MM.1S (cell line): ENCODE measurements at places on chromosomes 12 and 14.

DNA sequence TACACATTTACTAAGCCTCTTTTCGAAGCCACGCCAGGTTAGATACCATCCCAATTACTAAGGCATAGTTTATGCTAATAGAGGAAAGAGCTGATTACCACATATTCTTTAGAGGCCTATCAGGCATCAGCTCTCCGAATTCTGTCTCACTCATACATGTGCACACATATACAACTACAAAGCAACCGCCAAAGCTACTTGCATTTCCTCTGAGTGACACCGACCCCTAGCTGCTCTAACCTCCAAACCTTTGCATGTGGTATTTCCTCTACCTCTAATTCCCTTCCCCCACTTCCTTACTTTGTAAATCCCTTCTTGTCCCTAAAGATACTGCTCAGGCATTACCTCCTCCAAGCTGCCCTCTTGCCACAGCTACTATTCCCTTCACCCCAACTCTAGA, 107.2 kb downstream of the DUSP6 start:
- peak overlapping the region; percentile 88 for H3K27ac ChIP-seq
- no peaks in the 10 kb centered on the region for H3K27me3 ChIP-seq
- DNase-seq: peak; percentile 80
- H3K4me3 ChIP-seq: peak overlapping the region; percentile 30; the same call in 1 of the 2 replicates
- H3K36me3 ChIP-seq: no peaks in the 10 kb centered on the region
- peaks cover 29% of the 10 kb centered on the region for H3K4me1 ChIP-seq

- no peaks in the 10 kb centered on the region for H3K36me3 ChIP-seq
- DNase-seq: no peak
- H3K27ac ChIP-seq: no peak overlapping the region
- H3K4me3 ChIP-seq: no peak overlapping the region
- no peaks in the 10 kb centered on the region for H3K4me1 ChIP-seq
- no peaks in the 10 kb centered on the region for H3K27me3 ChIP-seq
These were observed 218.3 kb downstream of the FOXN3 start for GRCh38 chr14:89198544-89199329.

DNA sequence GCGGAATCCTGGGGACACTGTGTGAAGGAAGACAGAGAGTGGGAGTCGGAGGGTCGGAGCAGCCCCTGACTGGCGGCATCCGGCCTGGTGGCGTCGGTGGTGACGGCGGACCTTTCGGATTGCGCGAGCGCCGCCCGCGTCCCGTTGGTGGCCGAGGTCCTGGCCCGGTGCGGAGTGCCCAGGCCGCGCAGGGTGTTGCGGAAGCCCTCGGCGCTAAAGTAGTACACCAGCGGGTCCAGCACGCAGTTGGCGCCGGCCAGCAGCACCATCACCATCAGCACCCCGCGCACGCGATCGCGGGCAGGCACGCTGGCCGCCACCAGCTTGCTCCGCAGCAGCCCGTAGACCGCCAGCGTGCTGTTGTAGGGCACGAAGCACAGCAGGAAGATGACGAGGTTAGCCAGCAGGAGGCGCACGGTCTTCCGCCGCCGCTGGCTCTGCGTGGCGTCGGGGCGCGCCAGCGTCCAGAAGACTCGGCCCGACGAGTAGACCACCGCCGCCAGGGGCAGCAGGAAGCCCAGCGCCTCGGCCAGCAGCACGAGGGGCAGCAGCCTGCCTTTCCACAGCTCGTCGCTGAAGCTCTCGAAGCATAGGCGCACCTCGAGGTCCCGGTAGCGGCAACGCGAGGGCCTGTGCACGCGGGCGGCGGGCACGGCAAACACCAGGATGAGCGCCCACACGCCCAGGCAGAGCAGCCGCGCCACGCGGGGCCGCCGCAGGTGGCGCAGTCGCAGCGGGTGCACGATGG, 13.1 kb upstream of the CHD4 start:
- H3K36me3 ChIP-seq: no peaks in the 10 kb centered on the region
- DNase-seq: no peak
- H3K27me3 ChIP-seq: no peaks in the 10 kb centered on the region
- no peak overlapping the region for H3K4me3 ChIP-seq

DNA sequence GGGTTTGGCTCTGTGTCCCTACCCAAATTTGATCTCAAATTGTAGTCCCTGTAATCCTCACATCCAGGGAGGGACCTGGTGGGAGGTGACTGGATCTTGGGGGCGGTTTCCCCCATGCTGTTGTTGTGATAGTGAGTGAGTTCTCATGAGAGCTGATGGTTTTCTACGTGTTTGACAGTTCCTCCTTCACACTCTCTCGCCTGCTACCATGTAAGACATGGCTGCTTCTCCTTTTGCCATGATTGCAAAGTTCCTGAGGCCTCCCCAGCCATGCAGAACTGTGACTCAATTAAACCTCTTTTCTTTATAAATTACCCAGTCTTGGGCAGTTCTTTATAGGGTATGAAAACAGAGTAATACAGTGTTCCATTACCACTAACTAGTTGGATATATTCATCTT, 10.3 kb upstream of the LRRC23 start:
- peaks cover 11% of the 10 kb centered on the region for H3K4me1 ChIP-seq
- H3K27me3 ChIP-seq: no peaks in the 10 kb centered on the region
- no peak for DNase-seq
- H3K36me3 ChIP-seq: no peaks in the 10 kb centered on the region
- H3K4me3 ChIP-seq: no peak overlapping the region

DNA sequence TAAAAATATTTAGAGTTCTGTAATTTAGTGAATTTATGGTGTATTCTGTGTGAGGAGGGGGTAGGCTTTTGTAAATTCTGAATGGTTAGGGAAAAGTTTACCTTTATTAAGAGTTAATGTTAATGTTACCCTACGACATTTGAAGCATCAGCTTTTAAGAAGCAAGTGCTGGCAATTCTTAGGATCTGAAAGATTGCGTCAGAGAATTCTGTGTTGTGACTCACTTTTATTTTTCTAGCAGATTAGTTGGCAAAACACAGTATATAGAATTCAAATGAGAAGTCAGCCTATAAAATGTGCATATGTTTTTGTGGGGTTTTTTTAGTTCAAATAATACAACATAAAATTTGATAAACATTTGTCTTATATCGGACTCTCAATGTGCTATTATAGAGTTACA, 97.6 kb downstream of the RAD52 start:
- no peaks in the 10 kb centered on the region for H3K36me3 ChIP-seq
- no peaks in the 10 kb centered on the region for H3K4me1 ChIP-seq
- H3K27ac ChIP-seq: no peak overlapping the region
- no peak overlapping the region for H3K4me3 ChIP-seq
- no peak for DNase-seq

GRCh38 chr14:58281969-58282368, 16.4 kb upstream of the ARID4A start:
- no peak for DNase-seq
- H3K4me1 ChIP-seq: no peaks in the 10 kb centered on the region
- H3K4me3 ChIP-seq: no peak overlapping the region
- no peaks in the 10 kb centered on the region for H3K27me3 ChIP-seq

DNA sequence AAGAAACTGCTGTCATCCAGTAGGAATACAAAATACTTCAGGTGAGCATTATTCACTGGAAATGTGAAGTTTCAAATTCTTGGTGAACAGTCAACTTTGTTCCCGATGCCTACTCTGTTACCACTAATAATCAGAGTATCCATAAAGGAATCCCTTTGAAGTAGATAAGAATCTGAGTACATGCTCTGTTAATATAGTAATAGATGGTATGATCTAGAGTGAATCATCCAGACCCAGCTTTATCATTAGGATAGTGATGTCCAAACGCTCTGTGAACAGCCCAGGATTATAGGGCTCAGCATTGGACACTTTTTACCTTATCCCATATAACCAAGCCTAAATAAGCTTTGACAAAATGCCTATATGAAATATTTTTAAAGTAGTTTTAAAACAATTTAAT, 33.3 kb downstream of the PPP2R3C start:
- H3K27ac ChIP-seq: no peak overlapping the region
- H3K4me1 ChIP-seq: no peaks in the 10 kb centered on the region
- DNase-seq: no peak

GRCh38 chr14:75972801-75973421, 8.9 kb downstream of the TGFB3 start:
- no peaks in the 10 kb centered on the region for H3K36me3 ChIP-seq
- no peak overlapping the region for H3K27ac ChIP-seq

- no peak for DNase-seq
- no peak overlapping the region for H3K4me3 ChIP-seq
- no peak overlapping the region for H3K27ac ChIP-seq
- H3K4me1 ChIP-seq: no peaks in the 10 kb centered on the region
- H3K36me3 ChIP-seq: no peaks in the 10 kb centered on the region
- H3K27me3 ChIP-seq: peaks cover 11% of the 10 kb centered on the region; the same call in 1 of the 2 replicates
These were observed 845 bp upstream of the AHNAK2 start for GRCh38 chr14:104978746-104979691.

GRCh38 chr12:49511410-49511809, 27.4 kb upstream of the KCNH3 start:
- DNase-seq: no peak

DNA sequence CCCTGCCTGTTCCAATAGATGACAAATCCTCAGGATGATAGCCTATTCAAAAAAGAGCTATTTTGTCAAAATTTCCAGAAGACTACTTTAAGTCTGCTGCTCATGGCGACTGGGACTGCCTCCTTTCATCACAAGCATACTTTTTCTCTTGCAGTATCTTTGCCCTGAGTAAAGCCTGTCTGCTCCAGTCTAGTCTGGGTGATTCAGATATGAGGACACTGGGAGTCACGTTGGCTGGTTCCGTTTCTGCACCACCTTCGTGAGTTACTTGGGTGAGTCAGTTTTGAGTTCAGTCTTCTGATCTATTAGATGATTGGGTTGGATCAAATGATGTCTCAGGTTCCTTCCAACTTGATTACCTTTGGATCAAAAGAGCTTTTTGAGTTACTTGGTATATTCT, 301.3 kb upstream of the STXBP6 start:
- H3K27ac ChIP-seq: no peak overlapping the region
- H3K36me3 ChIP-seq: no peaks in the 10 kb centered on the region
- H3K4me1 ChIP-seq: no peaks in the 10 kb centered on the region
- H3K27me3 ChIP-seq: no peaks in the 10 kb centered on the region
- H3K4me3 ChIP-seq: no peak overlapping the region

- no peak for DNase-seq
- no peaks in the 10 kb centered on the region for H3K27me3 ChIP-seq
- H3K4me1 ChIP-seq: no peaks in the 10 kb centered on the region
- H3K27ac ChIP-seq: no peak overlapping the region
- H3K36me3 ChIP-seq: no peaks in the 10 kb centered on the region
- H3K4me3 ChIP-seq: no peak overlapping the region
These were observed 768.3 kb upstream of the ATXN7L3B start for GRCh38 chr12:73769337-73769736.

DNA sequence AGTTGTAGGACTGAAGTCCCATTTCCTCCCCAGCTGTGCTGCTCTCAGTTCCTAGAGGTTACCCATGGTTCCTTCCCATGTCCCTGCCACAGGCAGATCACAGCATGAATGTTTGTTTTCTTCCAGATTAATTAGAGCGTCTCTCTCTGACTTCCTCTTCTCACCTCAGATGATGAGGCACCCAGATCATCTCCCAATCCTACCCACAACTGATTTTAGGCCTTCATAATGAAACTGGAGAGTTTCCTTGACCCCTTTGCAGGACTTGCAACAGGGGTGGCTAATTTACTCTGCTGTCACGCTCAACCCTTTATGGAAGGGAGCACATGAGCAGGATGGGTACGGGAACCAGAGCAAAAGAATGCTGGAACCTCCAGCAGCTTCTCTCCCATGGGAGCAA, 32.1 kb upstream of the TXNRD1 start:
- no peak for DNase-seq
- H3K4me1 ChIP-seq: no peaks in the 10 kb centered on the region
- no peaks in the 10 kb centered on the region for H3K27me3 ChIP-seq
- H3K27ac ChIP-seq: no peak overlapping the region
- H3K4me3 ChIP-seq: no peak overlapping the region
- no peaks in the 10 kb centered on the region for H3K36me3 ChIP-seq

GRCh38 chr12:77097846-77098245, 32.5 kb upstream of the E2F7 start:
- H3K36me3 ChIP-seq: no peaks in the 10 kb centered on the region
- H3K4me1 ChIP-seq: no peaks in the 10 kb centered on the region
- H3K27ac ChIP-seq: no peak overlapping the region
- DNase-seq: no peak

DNA sequence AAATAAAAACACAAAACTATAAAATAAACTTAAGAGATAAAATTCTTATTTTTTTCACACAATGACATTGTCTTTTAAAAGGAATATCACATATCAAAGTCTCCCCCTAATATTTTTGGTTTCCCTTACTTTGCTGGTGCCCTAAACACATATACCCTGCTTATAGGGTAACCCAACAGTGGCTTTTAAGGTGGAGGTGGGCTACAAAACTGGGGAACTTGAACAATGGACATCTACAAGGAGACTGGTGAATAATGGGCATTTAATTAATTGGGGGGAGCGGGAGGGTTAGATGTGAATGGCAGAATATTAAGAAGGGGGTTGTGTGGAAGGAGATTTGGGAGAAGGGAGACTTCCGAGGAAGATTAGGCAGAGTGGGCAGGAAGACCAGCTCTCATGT, 9.6 kb downstream of the B4GALNT1 start:
- no peaks in the 10 kb centered on the region for H3K36me3 ChIP-seq
- H3K27ac ChIP-seq: no peak overlapping the region
- no peak for DNase-seq
- H3K4me3 ChIP-seq: no peak overlapping the region
- H3K27me3 ChIP-seq: peaks cover 43% of the 10 kb centered on the region

- no peak for DNase-seq
- no peaks in the 10 kb centered on the region for H3K4me1 ChIP-seq
- no peaks in the 10 kb centered on the region for H3K27me3 ChIP-seq
- H3K36me3 ChIP-seq: no peaks in the 10 kb centered on the region
- H3K27ac ChIP-seq: no peak overlapping the region
These were observed 127.7 kb downstream of the TMEM30B start for GRCh38 chr14:61153431-61153830.
